ENCODE measurements at places on chromosomes 2 and 18.

- DNase-seq, result no peak
These were observed 89.9 kb downstream of the LYPD6 start for GRCh38 chr2:149420053-149420963.

- peak; percentile 47 for DNase-seq
These were observed 495.7 kb upstream of the TCF4 start for GRCh38 chr18:56083523-56084287.

GRCh38 chr2:219469186-219469724 lies 29.4 kb upstream of the GMPPA start:
- no peak for DNase-seq

DNA sequence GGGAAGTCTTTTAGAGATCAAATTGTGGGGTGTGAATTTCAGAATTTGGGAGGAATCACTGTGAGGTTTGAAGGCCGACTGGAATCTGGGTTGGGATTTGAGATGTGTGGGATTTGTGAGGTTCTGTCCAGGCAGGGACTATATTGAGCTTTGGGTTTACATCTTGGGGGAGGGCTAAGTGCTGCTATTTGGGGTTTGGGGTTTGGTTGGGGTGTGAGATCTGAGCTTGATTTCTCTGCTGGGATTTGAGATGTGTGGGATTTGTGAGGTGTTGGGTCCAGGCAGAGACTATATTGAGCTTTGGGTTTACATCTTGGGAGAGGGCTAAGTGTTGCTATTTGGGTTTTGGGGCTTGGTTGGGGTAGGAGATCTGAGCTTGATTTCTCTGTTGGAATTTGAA lies 864 bp downstream of the GMPPA start:
- no peak for DNase-seq

DNA sequence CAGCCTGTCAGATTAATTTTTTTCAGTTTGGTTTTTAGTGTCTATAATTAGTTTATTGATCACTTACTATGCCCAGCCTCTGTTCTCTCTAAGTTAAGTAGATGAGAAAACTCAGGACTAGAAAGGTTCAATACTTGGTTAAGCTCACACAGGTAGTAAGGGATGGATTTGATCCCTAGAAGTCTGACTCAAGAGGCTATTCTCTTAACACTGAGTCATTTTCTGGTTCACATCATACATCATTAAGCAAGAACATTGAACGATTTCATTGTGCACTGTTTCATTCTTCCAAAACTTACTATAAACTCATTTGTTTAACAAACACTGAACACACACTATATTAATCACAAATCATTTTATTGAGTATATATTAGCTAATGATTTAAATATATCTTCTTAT lies 54.1 kb upstream of the SLC38A11 start:
- DNase-seq, result no peak

- no peak for DNase-seq
These were observed 310.2 kb upstream of the NRP2 start for GRCh38 chr2:205372141-205372540.

DNA sequence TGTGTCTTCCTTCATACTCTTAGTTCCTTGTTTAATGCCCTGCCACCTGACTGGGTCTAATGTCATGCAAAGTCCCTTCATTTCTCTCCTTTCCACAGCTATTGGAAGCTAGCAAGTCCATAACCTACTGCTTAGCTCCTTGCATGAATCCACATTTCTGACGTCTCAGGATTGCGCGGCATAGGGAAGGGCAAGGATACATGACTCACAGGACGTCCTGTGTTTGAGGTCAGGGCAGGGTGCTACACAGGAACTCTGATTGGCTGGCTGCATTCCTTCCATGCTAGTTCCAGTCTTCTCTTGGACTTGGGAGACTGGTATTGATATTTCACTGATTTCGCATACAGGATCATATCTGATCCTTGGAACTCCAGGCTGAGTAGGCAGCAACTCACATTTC lies 137.9 kb downstream of the CDH2 start:
- DNase-seq, result no peak

GRCh38 chr2:69104261-69104660 lies 91.3 kb downstream of the ANTXR1 start:
- no peak for DNase-seq

All from NCI-H1436 treated with DMSO at 0.1 percent for 48 hours (cell line).